Progenitor cell of endocrine pancreas (in vitro differentiated cells): ENCODE measurements at places on chromosomes 3 and 15.

GRCh38 chr3:3771567-3771966 is 27.7 kb upstream of the LRRN1 start:
- DNase-seq, result no peak

- DNase-seq, result no peak
Observed at GRCh38 chr3:64405211-64405835, 180.1 kb upstream of the PRICKLE2 start.

GRCh38 chr3:187305881-187306280 is 14.3 kb upstream of the MASP1 start:
- no peak for DNase-seq

DNA sequence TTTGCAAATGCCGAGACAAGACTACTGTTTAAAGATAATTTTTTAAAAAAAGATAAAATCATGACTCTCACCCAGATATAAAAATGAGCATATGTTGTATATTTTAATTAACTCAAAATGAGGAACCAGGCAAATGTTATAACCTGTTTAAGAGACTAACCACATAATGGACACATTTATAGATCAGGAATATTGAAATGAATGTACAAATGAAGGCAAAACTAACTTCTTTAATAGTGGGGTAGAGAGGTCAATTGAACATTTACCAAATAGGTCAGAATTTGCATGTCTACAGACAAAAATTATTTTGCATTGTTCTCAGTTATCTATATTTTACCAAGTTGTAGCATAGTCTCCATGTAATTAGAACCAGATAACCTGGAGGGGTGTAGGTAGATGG is 134.3 kb upstream of the PFN2 start:
- DNase-seq, result no peak

DNA sequence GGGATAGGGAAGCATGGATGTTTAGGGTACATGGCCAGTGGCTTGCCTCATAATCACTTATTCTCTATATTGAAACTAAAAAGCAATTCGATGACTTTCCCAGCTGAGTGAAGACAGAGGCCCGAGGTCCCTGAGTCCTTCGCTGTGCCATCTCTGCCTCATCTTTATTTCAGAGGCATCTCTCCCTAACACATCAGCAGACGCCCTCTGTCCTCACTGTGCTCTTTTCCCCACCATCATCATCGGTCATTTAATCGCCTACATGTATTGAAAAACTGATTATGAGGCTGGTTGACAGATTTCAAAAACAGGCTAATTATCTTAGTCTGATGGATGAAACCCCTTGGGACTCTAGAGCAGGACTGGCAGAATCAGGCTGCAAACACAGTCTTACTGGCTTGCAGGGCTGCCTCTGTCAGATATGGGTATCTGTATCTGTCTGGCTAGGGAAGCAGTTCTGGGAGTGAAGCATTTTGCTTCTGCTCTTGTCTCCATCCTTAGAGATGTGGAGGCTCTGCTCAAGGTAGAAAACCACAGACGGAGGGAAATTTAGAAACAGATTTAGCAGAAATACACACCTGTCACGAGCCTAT is 291.0 kb upstream of the CHRM5 start:
- DNase-seq, result no peak

GRCh38 chr3:77039606-77040171 is at the start of gene ROBO2:
TSS of gene ROBO2 (plus strand) at chr3:77040099. CDS start at chr3:77040786, 687 bp downstream.
- peak; percentile 62 for DNase-seq

GRCh38 chr3:64651741-64652241 is 36.0 kb downstream of the ADAMTS9 start:
- DNase-seq, result no peak

DNA sequence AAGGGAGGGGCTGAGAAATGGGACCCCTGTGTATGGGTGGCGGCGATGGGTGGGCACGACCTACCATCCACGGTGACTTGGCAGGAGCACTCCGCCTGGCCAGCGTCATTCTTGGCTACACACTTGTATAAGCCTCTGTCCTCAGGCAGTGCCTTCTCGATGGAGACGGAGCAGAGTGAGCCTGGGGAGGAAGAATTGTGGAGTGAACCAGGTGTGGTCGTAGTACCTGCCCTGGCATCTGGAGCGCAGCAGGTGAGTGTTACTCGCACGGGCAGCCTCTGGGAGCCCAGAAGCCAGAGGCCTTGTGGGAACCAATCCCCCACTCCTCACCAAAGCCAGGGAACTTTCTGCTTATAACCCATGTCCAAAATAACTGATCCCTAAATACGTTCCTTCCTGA is 107.8 kb upstream of the HACD2 start:
- no peak for DNase-seq

GRCh38 chr3:129161860-129162271 is 1.0 kb upstream of the ISY1 start:
- no peak for DNase-seq

DNA sequence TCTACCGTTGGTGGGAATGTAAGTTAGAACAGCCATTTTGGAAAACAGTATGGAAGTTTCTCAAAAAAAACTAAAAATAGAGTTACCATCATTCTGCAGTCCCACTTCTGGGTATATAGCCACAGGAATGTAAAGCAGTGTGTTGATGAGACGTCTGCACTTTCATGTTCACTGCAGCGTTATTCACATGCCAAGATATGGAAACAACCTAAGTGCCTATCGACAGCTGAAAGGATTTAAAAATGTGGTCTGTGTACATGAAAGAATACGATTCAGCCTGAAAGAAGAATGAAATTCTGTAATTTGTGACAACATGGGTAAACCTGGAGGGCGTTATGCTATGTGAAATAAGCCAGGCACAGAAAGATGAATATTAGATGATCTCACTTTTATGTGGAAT is 157.7 kb downstream of the THSD4 start:
- no peak for DNase-seq

- DNase-seq, result no peak
Observed at GRCh38 chr3:15572138-15572537, 29.2 kb downstream of the HACL1 start.

GRCh38 chr15:66917904-66918448 is 147.4 kb upstream of the SMAD3 start:
- no peak for DNase-seq

- DNase-seq, result no peak
Observed at GRCh38 chr15:92821491-92822116, 78.5 kb upstream of the CHD2 start.

GRCh38 chr3:162262129-162262528 is 765.5 kb downstream of the OTOL1 start:
- DNase-seq, result no peak

DNA sequence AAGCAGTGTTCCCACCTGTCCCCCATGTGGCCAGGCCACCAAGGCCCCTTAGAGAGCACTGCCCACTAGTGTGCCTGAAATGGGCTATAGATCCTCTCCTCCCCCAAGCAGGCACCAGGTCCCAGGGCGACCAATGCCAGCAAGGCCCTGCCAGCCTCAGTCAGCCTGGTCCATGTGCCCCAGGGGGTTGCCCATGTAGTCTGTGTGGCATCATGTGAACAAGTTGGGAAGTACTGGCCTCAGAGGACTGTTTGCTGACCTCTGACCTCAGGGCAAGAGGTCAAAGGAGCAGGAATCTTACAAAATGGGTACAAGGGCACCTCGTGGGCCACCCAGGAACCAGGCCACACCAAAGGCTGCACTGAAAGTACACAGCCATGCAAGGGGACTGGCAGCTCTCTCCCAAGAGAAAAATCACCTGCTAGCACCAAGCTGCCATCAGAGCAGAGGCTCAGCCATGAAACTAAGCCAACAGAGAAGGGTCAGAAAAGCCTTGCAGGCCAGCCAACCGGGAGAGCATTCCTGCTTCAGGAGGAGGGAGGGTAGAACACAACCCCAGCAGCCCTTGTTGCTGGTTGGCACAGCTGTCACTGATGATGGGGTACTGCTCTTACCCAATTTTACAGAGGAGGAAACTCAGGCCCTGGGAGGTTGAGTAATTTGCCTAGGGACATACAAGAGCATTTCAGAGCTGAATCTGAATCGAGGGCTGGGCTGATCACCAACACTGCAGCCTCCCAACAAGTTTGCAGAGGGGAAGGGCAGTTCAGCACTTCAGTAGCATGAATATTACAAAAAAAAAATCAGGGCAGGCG is 5.2 kb upstream of the FURIN start:
- DNase-seq, result no peak

DNA sequence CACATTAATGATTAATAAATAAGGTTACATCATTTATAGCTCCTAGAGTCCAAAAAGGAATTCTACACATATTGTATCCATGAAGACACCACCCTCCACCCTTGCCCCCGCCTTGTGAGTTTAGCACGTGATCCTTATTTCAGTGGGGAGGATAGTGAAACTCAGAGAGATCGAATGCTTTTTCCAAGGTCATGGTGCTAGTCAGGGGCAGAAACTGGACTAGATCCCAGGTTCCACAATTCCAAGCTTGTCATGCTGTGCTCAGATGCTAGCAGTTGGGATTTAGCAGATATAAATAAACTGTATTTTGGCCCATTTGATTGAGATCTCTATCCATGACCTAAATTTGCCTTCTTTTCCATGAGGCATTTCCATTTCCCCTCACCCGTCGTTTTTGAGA is 227.4 kb upstream of the THRB start:
- no peak for DNase-seq

GRCh38 chr3:51799879-51800749 is 21.1 kb upstream of the IQCF6 start:
- DNase-seq, result no peak

- DNase-seq, result no peak
Observed at GRCh38 chr15:66066481-66066880, 187.1 kb downstream of the MEGF11 start.

- no peak for DNase-seq
Observed at GRCh38 chr3:54376142-54376807, 253.9 kb downstream of the CACNA2D3 start.
